ENCODE measurements at places on chromosomes 7 and 10. TPM values are rescaled to one million over a fixed set of nuclear protein-coding genes. Genes with fewer than 3 reads are reported as not detected.

The ARHGEF5 gene
- 0.69 TPM for total RNA-seq

The OR2A7 gene
- total RNA-seq = 0.17 TPM

The ARID5B gene
- total RNA-seq = 512 TPM

The CCDC7 gene
- 5.8 TPM for total RNA-seq

The NOLC1 gene
- total RNA-seq = 37.2 TPM

The SEMA3D gene
- total RNA-seq = not detected
